Activated T-helper 17 cell treated with anti-CD3 and anti-CD28 coated beads, Interleukin-2, amount 50 U/mL, for 72 hours (primary cell): ENCODE measurements at places on chromosomes 16 and 17.

DNA sequence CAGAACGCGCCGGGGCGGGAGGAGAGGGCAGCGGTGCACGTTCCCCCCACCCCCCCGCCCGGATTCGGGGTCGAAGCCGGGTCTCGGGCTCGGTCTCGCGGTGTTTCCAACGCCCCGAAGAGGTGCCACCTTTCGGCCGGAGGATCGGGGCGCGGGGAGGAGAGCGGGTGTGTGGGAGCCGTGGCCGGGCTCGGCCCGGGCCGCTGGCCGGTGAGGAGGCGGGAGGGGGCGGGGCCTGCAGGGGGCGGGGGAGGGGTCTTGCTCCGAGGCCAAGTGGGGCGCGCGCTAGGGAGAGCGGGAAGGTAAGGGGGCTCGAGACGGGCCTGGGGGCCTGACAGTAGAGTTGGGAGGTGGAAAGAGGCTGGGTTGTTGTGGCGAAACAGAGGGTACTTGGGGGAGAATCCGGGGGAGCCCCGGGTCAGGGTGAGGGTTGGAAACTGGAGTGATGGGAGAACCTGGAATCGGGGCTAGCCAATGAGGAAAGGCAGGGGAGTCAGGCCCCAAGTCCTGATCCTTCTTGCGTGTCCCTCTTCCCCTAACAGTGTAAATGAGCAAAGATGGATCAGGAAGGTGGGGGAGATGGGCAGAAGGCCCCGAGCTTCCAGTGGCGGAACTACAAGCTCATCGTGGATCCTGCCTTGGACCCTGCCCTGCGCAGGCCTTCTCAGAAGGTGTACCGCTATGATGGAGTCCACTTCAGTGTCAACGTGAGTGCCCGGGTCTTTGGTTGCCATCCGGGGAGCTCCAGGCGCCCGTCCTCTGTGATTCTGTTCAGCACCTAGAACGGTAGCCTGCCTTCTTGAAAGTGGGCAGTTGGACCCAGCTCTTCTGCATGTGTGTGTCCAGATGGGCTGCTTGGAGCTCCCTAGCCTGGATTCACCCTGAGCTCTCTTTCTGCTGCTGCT, 873 bp downstream of the SETD1A start:
- no peak for ATAC-seq

- peak; percentile 90 for ATAC-seq
These were observed 47.3 kb upstream of the ALOX12 start for GRCh38 chr17:6948562-6948961.

GRCh38 chr16:69181-69580, 3.2 kb downstream of the RHBDF1 start:
- no peak for ATAC-seq

DNA sequence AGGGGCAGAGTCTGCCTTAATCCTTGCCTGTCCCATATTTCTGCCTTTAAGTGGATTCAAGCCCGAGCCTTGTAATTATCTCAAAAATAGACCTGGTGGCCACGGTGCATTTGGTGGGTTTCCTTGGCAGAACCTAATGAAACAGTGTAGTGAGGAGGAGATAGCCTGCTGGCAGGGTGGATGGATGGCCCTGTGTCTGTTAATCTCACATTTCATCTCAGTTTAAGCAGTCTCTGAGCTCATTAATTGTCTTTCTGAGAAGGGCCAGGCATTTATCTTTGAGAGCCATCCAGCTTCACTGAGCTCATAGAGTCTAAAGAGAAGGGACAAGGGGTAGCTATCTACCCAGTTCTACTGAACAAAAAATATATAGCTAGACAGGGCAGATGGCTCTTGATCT, 364.0 kb upstream of the EEF2KMT start:
- ATAC-seq = no peak

DNA sequence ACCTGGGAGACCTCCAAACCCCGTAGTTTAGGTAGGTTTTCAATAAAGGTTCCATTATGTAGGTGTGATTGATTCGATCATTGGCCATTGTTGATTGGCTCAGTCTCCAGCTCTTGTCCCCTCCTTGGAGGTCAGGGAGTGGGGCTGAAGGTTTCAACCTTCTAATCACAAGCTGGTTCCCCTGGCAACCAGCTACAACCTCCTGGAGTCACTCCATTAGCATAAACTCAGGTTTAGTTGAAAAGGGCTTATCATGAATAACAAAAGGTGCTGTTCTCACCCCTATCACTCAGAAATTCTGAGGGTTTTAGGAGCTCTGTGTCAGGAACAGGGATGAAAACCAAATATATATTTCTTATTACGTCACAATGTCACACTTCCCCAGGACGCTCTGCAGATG, 28.5 kb downstream of the TMEM132E start:
- ATAC-seq = no peak

GRCh38 chr16:5030251-5030870, 3.4 kb downstream of the NAGPA start:
- no peak for ATAC-seq

DNA sequence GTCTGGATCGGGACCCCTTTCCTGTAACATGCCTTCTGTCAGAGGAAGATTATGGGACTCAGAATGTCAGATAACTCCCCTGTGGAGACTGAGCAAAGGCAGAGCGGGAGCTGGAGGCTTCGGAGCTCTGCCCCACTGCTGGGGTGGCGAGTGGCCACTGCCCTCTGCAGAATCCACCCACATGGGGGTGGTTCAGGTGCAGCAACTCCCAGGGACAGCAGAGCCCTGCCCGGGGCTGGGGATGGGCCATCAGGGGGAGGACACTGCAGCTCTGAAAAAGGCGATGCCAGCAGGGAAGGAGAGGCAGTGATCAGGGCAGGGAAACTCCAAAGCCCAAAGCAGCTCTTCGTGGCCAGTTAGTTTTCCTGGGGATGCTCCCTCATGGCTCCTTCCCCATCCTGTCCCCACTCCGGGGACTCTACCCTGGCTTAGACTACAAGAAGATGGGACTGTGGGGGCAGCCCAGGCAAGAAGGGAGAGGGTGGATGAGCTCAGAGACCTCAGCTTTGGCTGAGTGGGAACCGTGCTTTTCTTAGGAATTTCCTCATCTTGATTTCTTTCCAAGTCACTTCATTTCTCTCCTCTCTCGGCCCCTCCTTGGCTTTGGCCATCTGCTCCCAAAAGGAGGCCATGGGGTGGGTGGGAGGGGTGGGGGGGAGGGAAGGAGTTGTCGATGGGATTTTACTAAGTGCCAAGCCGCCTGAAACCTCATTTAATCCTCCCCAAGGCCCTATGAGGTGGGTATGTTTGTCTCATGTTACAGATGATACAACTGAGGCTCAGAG, 4.0 kb downstream of the CA4 start:
- ATAC-seq = no peak

- ATAC-seq = no peak
These were observed 690 bp upstream of the CDC27 start for GRCh38 chr17:47189732-47190237.

DNA sequence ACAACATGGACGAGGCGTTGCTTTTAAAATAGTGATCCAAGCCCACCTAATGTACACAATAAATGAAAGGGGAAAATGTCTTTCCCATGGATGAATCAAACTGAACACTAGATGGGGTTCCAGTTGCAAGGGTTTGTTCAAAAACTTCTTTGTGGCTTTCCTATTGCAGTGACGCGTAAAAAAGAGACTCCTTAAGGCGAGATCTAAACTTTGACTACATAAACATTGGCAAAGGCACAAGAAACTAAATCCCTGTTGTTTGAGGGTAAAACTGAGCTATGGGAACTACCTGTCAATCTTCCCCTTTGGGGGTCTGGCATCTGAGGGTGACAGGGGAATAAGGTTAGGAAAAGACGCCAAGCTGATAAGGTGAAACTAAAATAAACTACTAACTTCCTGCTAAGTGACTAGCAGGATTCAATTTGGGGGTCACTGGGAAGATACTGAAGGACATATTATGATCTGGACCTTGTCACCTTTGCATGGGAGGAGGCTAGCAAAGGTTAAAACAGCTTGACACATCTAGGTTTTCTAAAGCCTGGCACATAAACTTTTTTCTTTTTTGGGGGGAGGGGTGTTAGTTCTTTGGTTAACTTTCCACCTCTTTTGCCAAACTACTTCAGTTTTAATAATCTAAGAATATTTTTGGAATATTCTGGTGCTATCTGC, 4.7 kb downstream of the SALL1 start:
- no peak for ATAC-seq

DNA sequence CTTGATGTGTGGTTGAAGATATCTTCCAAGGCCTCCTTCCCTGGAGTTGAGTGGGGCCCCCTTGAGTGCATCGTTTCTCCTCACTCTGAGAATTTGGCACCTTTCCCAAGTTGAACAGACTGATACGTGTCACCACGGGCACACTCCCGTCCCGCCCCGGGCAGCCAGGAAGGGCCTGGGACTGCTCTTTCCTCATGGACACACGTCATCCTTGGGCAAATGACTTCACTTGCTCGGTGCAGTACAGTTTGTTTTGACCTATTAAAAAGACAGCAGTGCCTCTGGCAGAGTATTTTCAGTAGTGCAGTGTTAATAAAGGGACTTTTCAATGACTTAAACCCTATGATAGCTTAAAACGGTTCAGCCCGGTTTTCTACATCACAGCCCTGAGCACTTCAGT, 59.9 kb downstream of the SEC14L1 start:
- no peak for ATAC-seq

GRCh38 chr16:50173316-50173715, 20.2 kb downstream of the TENT4B start:
- peak; percentile 53 for ATAC-seq

GRCh38 chr17:77378318-77379064, 237.7 kb downstream of the SEC14L1 start:
- ATAC-seq = no peak

DNA sequence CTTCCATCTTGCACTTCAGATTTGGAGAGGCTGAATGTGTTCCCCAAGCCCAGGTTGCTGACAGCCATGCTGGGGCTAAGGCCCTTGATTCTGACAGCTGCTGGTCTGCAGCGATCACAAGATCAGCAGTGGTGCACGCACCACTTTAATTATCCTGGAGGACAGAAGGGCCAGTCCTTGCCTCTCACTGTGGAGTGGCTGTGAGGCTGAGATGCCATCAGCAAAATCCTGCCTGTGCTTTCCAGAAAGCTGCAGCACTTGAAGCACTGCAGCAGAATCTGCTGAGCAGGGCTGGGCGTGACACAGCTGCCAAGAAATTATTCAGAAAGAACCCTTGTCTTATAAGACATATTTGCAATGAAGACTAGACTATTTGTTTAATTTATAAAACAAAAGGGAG, 37.1 kb downstream of the NUP93 start:
- no peak for ATAC-seq

DNA sequence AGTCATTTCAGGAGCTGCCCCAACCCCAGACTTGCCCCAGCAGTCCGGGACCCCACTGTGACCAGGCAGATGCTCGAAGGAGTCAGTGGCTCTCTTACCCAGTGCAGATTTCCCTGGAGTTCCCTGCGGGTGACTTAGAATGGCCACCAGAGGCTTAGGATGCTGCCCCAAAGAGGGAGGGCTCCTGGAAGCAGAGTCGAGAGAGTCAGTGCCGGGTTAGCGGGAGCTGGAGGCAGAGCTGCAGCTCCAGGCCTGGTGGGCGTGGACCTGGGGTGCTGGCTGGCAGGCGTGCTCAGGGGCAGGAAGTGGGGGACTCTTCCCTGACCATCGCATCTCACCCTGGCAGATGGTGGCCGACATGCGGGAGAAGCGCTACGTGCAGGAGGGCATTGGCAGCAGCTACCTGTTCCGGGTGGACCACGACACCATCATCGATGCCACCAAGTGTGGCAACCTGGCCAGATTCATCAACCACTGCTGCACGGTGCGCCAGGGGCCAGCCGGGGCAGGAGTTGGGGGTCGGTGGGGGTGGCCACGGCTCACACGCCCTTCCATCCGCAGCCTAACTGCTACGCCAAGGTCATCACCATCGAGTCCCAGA, 1.6 kb upstream of the HSD3B7 start:
- ATAC-seq = no peak

- no peak for ATAC-seq
These were observed 42.7 kb upstream of the ETV4 start for GRCh38 chr17:43588664-43589435.

GRCh38 chr17:77679589-77679988, 278.9 kb upstream of the TNRC6C start:
- ATAC-seq = no peak
